ENCODE measurements at places on chromosomes 13 and 19.

- peak; percentile 99 for DNase-seq
Measured at GRCh38 chr19:45584332-45585157, at the start of gene OPA3. TSS of gene OPA3 (minus strand) at chr19:45584802. CDS start at chr19:45584764, 38 bp downstream.

GRCh38 chr13:73991884-73992283 is 142.3 kb downstream of the KLF12 start:
- no peak for DNase-seq

GRCh38 chr19:49189259-49189658 is 31.7 kb downstream of the TRPM4 start:
- no peak for DNase-seq

- no peak for DNase-seq
Measured at GRCh38 chr19:6425732-6426620, 1.4 kb upstream of the KHSRP start.

DNA sequence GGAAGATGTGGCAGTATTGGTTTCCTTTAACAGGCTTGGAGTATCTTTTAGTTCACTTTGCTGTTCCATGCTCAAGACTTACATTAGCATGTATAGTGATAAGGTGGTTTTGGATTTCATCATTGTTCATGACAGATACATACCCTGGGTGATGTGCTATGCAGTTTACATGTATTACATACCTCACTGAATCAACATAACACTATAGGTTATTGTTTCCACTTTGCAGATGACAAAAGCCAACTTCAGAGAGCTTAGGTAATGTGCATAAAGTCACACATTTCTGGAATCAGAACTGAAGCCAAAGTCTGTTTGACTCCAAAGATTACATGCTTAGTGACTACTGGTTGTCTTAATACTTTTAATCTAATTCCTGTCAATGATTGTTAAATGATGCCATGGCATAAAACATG is 7.1 kb downstream of the COMMD6 start:
- no peak for DNase-seq

GRCh38 chr19:45505151-45505995 is 1.9 kb upstream of the VASP start:
- no peak for DNase-seq

- no peak for DNase-seq
Measured at GRCh38 chr19:2846180-2846894, 5.1 kb downstream of the ZNF555 start.

DNA sequence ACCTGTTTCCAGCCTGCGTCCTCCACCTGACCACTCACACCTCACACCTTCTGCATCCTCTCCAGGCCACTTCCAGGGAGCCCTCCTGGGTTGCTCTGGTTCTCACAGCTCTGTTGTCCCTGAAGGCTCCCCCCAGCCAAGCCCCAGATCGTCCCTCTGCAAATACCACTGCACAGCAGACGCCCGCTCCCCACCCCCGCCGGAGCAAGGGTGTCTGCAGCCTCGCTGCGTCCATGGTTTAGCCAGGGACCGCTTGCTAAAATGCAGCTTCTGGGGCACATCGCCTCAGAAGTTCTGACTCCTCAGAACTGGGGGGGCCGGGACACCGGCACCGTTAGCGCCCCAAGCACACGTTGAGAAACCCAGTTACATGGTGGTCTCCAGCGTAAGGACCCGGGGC is 983 bp downstream of the LINGO3 start:
- no peak for DNase-seq

GRCh38 chr19:36819130-36819630 is 19.0 kb downstream of the ZNF790 start:
- no peak for DNase-seq

GRCh38 chr13:39816936-39817335 is 161.5 kb downstream of the COG6 start:
- DNase-seq: no peak

DNA sequence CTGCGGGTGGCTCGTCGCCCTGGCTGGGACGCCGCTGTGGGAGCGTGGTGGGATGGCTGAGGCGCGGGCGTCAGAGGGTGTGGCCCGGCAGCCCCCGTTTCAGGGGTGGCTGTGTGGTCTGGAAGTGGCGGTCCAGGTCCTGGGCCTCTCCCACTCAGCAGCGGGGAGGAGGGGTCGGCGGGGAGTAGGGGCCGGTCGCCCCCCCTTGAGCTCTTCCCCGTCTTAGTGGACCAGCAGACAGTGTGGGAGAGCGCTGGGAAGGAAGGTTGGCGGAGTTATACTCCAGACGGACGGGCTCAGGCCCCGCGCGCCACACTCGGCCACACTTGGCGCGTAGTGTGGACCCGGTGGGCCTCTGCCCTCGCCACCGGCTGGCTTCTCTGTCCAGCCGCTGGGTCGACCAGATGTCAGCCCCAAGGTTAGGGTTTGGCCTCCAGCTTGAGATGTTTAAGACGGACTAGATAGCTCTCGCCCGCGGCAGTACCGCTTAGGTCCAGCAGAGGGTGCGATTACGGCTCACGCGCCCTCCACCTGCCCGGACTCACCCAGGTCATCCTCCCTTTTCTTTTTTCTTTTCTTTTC is 21.7 kb upstream of the ZNF429 start:
- no peak for DNase-seq

GRCh38 chr19:2070986-2071673 is 20.1 kb upstream of the MKNK2 start:
- no peak for DNase-seq

GRCh38 chr19:48844472-48844871 is 8.2 kb upstream of the HSD17B14 start:
- no peak for DNase-seq

GRCh38 chr13:110520431-110521295 is 40.9 kb downstream of the RAB20 start:
- DNase-seq: no peak

- peak; percentile 69 for DNase-seq
Measured at GRCh38 chr19:45767881-45768654, 984 bp downstream of the SIX5 start.

DNA sequence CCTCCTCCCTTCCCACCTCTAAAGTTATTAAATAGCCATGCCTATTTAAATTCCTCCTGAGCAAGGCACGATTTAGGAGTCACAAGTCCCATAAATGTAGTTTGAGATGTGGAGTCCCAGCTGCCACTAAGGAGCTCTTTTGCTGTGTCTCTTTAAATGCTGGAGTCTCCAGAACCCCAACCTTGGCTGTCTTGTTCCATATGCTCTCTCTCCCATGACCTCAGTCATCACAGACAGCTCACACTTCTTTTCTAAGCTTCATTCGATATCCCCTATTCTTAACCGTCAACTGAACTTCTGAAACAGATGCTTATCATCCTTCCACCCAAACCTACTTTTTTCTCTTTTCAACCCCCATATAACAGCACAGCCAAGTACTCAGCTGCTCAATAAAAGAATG is 197.1 kb downstream of the VWA8 start:
- no peak for DNase-seq

- no peak for DNase-seq
Measured at GRCh38 chr13:98821372-98822224, 69.1 kb upstream of the SLC15A1 start.

DNA sequence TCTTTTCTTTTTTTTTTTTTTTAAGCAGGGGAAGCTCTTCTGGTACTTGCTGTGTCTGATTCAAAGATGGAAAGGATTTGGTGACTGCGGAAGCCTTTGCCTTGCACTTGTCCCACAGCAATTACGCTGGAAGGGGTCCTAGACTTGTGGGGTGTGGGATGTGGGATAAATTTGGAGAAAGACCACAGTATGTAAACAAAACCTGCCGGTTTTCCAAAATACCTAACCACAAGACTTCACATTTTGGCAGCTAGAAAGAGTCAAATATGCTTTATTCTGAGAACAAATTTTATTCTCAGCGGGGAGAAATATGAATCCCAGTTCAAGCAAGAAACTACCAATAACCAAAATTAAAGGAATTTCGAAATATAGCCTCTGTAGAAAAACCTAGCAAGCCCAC is 176.5 kb downstream of the SPRY2 start:
- no peak for DNase-seq

GRCh38 chr13:83672612-83673011 is 209.7 kb downstream of the SLITRK1 start:
- no peak for DNase-seq

DNA sequence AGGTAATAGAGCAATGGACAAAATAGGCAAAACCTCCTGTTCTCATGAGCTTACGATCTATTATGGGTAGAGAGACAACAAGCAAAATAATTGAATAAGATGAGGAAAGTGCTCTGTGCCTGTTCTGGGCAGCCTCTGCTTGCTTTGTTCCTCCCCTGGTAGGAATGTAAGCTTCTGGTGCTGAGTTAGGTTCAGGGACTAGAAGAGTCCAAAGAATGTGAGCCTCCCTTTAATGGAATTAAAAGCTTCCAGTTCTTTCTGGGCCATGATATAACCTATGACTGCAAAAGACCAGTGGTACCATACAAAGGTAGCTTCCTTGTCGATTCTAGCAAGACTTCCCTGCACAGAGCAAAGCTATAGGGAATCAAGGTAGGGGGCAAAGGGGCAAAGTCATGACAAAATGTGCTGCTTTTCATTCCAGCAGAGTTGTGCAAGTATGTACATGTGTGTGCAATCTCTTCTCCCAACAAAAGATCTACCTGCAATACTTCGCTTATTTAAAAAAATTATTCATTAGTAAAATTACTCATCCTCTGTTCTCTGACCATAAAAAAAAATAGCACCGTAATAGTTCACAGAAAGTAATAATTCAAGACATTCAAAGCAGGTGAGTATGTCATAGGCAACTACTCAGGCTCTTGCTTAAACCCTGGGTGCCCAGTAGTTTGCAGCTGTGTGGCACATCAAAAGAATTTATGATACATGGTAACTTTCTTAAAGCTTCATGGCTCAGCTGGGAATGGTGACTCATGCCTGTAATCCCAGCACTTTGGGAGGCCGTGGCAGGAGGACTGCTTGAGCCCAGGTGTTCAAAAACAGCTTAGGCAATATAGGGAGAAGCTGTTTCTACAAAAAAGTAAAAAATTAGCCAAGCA is 21.4 kb downstream of the ACOD1 start:
- DNase-seq: no peak

DNA sequence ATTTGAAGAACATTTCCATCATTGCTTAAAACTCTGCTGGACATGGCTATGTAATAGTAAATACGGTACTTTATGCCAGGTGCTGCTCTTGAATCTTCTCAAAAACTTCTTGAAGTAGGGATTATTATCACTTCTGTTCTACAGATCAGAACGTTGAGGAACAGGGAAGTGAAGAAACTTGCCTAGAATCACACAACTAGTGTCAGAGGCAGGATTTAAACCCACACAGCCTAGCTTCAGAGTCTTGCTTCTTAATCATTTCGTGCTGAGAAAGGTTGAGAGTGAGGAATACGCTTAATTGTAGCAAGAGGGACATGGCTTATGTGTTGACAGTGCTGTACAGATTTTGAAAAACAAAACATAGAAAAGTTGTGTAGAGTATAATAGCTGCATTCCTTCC is 13.5 kb downstream of the TM9SF2 start:
- DNase-seq: no peak

DNA sequence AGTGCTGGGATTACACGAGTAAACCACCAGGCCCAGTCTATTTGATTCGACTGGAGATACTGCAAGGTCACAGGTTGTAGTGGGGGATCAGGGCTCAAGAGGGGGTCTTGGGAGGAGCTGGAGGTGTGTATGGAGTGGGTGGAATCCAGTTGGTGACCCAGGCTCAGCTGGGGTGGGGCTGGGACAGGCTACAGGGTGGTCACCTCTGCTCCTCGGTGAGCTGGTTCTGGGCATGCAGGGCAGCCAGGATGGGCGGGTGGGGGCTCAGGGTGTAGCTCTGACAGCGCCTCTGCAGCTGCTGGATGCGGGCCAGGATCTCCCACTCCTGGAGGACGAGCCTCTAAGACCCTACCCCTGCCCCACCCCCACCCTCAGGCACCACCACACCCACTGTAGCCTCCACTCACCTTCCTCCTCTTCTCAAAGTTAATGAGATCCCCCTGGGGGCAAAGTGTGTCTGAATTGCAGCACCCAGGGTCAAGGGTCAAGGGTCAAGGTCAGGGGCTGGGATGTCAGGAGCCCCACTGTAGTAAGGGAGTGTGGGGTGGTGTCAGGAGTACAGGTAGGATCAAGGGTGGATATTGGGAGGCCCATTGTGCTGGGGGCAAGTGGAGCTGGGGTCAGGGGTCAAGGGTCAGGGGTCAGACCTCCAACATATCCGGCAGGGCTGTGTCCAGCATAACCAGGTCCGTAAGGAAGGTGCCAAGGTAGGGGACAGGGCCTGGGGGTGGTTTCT is 17.1 kb downstream of the RGL3 start:
- DNase-seq: no peak

DNA sequence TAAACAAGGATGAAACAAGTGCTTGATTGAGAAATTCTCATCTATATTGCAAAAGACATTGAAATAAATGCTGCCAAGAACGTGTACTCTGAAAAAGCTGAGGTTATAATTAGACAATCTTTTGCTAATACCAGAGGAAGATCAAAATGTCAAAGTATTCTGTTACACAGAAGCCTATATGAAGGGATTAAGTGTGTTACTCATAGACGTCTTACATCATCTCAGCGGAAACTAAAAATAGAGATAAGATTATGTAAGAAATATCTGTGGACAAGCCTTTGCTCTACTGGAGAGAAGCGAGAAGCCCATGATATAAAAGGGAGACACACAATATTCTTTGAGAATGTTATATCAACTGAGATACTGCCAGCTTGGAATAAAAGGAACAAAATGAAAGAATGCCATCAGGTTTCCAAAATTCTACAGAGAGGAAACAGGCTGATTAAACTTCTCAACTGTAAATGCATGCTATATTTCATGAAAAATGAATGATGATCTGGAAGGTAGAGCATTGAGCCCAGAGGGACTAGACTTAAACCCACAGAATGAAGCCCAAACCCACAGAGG is 699.0 kb downstream of the GPC5 start:
- no peak for DNase-seq

GRCh38 chr19:54319049-54319448 is 6.1 kb upstream of the LILRA5 start:
- DNase-seq: no peak

GRCh38 chr13:73367886-73368285 is 309.1 kb downstream of the KLF5 start:
- DNase-seq: no peak

DNA sequence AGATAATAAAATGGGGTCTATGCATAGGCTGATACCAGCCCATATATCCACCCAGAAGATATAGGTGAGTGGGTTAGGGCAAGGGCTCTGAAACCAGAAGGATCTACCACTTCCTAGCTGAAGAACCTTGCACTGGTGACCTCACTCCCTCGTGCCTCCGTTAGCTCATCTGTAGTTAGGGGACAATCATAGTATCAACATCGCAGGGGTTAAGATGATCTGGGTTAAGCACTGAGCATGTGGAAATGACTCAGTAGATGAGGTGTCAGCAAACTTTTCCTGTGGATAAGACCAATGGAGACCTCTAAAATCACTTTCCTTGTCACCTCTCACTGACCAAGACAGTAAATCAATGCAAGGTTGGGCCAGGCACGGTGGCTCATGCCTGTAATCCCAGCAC is 30.5 kb downstream of the TNFSF14 start:
- DNase-seq: no peak

DNA sequence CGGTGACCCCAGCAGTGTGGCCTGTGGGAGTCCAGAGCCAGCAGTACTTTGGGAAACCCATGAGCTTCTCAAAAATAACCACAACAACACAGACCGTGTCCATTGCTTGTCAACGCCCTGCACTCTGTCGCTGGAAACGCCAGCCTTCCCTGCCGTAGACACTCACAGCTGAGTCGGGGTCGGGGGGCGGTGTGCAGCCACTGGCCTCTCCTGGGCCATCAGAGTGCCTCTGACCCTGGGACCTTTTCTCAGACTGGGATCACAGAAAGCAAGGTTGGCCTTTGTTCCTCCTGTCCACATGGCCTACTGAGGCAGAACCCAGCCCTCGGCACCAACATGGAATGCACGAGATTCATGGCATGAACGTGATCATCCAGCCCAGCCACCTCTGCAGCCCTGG is 95.7 kb downstream of the TUBA3C start:
- DNase-seq: no peak

- DNase-seq: no peak
Measured at GRCh38 chr13:80224468-80224867, 116.5 kb downstream of the SPRY2 start.

Measured in neuronal stem cell (in vitro differentiated cells).